AG04450 (cell line): ENCODE measurements at places on chromosomes 5 and 9.
A peak's percentile ranks its signal among the peaks of the same experiment; 100 is the strongest.

GRCh38 chr5:145776886-145777285 is 58.3 kb downstream of the PRELID2 start:
- DNase-seq: peak; percentile 11

DNA sequence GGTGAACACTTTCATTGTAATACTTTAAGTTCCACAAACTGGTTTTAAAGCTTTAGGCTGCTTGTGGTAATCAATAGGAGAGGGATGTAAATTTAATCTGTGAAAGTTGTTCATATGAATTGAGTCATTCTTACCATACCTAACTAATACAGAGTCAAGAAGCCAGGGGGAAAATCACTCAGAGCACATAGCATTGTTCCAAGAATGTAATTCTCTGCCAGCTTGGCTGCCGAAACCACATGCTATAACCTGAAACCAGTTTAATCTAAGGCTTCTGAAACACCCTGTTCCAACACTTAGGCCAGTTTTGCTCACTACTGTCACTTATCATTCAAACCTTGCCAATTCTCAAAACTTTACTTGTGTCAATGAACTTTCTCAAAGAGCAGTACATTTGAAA is 528.8 kb upstream of the GRAMD2B start:
- no peak for DNase-seq

DNA sequence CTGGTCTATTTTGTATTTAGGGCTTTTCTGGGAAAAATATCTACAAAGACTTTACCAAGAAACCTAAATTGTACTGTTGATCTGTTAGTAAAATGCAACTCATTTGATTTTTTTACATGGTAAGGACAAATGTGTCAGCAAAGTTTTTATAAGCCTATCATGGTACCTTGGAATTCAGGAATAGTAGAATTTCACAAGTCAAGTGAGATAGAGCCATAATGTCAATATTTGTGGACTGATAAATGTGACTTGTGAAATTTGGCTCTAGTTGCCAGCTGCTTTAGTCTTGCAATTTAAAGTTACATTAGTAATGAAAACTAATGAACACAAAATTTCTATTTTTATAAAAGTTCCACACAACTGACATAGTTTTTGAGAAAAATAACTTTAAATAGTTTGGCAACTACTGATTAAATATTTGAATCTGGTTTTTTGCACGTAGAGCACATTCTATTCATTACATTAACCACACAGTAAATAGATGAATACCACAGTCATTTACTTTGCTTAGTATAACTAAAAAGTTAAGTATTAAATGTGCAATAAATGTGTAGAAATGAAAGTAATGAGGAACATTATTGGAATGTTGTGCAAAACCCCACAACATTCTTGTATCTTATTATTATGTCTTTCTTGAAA is 41.2 kb upstream of the RIOK2 start:
- DNase-seq: no peak

DNA sequence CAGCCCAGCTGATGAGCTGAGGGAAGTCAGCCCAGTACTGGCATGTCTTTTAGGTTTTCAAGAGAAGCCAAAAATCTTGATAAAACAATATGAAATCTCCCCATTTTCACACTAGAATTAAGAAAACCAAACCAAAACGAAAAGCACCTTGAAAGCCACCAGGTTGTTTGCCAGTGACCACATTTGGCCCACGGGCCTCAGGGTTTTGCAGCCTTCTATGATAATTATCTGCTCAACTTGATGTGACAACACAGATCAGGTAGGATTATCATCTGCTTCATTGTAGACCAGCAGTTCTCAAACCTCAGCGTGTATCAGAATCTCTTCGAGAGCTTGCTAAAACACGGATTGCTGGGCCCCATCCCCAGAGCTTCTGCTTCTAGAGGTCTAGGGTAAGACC is 101.4 kb downstream of the GALNT10 start:
- DNase-seq: no peak

DNA sequence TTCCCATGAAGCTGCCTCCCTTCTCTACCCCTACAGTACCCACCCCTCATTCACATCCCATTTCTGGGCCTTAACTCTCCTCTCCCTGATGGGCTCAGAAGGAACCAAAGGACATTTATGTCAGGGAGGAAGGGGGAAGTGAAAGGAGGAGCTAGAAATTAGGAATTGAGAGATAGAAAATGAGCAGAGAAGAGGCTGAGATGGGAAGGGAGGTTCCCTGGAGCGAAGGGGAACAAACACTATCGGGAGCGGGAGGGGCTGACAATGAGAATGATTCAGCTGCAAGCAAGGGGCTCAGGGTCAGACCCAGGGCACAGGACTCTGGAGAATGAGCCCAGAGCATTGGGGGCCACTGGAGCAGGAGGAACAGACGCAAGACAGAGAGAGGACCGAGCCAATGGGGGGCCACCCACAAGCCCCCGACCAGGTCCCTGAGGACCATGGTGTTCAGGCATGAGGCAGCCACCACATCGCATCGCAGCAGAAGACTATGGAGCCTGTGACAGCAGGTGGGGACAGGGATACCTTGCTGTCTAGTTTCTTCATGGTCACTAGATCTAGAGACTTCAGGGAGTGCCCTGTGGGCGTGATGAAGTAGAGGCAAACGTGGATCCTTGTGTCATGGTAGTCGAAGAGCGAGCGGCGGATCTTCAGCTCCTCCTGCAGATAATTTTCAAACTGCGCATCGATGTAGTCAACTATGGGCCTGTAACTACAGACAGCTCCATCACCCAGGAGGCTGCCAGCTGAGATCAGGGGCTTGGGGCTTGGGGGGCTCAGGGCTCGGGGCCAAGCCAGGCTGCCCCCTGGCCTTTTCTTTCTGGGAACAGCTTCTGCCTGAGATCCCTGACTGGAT is 13.6 kb downstream of the SEPTIN8 start:
- no peak for DNase-seq
